ENCODE measurements at places on chromosomes 12 and 14.

- peak; percentile 73 for DNase-seq
Measured at GRCh38 chr12:95646781-95647190, 95.5 kb upstream of the USP44 start.

DNA sequence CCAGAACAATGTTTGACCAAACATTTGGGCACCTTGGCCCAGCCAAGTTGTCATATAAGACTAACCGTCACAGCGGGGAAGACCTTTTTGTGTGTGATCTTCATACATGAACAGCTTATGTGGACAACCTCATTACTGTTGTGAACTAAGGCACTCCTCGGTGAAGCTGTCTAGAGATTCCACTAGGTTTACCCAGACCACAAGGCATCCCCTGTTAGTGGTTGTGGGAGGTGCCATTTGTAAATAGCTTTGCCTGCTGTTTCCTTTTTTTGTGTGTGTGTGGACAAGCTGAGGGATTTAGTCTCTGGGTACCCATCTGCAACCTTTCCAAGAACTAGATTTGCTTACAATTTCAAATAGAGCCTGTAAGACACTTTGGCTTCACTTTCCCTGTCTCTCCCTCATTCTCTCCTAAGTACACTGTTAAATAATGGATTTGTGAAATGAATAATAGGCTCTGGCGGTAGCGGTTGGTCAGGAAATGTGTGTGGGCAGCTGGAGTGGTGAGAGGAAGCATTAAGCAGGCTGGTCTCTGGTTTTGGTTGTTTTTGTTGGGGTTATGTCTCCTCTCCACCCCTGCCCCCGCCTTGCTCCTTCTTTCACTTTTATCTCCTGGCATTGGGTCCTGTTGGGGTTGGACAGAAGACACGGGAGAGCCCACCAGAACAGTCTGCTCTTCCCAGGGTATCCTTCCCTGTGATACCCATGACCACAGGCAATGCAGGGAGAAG, 727.6 kb downstream of the VRK1 start:
- DNase-seq, result no peak

GRCh38 chr12:49671031-49671765, 36.0 kb downstream of the FMNL3 start:
- DNase-seq, result no peak

DNA sequence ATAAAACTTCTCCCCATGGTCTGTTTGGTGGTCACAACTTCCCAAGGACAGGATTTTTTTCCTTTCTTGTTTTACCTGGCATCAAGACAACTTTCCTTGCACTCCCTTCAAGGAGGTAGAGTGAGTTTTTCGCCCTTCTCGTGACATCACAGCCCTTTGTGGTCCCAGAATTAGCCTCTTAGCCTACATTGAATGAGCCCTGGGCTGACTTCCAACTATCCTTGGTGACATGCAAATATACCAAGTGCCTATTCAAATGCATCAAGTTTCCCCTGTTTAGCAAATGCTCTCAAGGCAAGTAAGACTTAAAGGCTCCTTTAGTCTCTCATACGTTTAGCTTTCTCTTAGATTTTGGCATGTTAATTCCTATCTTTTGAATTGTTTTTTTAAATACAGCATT, 36.6 kb downstream of the TC2N start:
- DNase-seq, result no peak

- peak; percentile 78 for DNase-seq
Measured at GRCh38 chr12:88237954-88238353, 95.8 kb downstream of the TMTC3 start.

DNA sequence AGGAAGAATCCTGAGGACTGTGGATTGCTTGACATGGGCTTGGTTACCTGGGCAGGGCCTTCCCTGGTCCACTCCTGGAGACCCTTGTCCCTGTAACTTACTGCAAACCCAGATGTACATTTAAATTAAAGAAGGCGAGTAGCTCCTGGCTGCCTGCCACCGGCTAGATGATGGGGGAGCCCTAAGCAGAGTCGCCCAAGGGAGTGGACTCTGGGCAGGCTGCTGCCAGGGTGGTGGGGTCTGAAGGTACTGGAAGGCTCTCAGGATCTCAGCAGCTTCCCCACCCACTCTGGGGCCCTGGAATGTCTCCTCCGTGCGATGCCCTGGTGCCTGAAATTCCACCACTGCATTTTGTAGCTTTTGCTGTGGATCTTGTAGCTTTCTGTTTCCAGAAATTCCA, 74.7 kb downstream of the FBXL14 start:
- no peak for DNase-seq

DNA sequence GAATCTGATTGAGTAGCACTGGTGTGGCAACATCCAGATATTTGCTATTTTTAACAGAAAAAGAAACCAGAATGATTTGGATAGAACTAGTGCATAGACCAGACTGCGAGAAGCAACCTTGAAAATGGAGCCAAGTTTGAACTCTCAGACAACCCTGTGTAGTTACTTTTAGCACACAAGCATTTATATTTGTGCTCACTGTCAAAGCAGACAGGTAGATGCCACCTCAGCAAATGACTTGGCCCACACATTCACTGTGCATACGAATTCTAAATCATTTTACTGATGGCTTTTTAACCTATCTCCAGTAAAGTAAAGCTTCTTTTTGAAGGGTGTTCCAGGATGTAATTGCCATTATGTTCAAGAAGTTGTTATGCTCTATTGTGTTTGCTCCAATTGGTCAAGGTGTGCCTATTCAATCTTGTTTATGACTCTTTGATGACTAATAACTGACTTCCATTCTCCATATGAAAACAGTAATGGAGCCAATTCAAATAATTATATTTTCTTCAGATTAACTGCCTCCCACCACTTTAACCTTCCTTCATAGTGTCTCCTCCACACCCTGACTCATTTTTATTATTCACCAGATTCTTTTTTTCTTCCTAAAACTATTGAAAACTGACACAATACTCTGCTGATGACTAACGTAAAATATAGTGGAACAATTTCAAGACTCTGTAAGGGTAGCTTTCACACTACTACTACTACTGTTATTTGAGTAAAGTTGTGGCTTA, 138.5 kb downstream of the CCER1 start:
- DNase-seq, result peak; percentile 33

DNA sequence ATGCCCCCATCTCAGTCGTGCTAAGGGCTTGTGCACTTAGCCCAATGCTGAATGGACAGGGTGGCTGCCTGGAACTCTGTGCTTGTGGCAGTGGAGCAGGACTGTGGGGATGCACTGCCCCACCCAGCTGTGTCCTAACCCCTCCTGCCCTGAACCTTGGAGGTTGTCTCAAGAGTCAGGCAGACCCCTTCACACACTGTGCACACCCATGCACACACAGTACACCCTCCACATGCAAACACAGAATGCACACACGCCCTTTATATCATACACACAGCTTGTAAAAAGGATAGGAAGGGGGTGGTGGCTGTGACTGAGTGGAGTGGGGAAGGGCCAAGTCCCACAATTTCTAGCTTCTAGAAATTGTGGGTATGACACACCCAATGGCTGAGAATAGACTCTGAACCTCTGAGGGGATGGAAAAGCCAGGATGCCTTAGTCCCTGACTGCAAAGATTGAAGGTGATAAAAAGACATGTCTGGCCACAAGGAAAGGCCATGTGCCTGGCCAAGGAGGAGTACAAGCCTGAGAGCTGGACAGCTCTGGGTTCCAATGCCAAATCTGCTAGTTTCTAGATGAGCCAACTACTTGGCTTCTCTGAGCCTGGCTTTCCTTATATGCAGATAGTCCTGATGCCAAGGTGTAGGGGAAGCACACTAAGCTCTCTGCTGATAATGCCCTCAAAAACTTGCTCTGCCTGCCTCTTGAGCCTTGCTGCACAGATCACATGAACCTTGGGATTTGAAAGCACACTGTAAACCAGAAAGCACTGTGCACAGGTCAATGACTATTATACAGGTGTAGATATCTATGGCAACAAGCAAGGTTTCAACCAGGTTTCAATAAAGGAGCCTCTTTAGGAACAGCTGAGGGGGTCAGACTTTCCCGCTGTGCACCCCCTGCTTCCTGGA, 8.4 kb downstream of the KRT8 start:
- no peak for DNase-seq

DNA sequence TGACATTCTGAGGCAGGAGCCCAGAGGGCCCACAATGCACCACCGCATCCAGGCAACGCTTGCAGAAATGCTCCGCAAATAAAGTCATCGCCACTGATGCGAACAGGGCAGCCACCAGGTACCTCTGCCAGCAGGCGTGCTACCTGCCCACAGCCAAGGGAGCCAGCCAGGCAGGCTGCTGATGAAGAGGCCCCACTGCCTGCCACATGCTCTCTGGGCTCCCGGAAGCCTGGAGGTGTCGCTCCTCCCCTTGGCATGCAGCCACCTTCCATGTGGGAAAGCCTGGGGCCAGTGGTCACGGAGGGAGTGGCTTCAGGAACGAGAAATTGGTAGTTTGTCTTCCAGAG, 14.7 kb downstream of the GPR132 start:
- peak; percentile 68 for DNase-seq

GRCh38 chr14:32038876-32039275, 38.2 kb upstream of the ARHGAP5 start:
- DNase-seq, result peak; percentile 84

GRCh38 chr12:55935738-55936151, 4.8 kb downstream of the DGKA start:
- DNase-seq, result no peak

- no peak for DNase-seq
Measured at GRCh38 chr12:84043355-84043754, 869.2 kb downstream of the SLC6A15 start.

DNA sequence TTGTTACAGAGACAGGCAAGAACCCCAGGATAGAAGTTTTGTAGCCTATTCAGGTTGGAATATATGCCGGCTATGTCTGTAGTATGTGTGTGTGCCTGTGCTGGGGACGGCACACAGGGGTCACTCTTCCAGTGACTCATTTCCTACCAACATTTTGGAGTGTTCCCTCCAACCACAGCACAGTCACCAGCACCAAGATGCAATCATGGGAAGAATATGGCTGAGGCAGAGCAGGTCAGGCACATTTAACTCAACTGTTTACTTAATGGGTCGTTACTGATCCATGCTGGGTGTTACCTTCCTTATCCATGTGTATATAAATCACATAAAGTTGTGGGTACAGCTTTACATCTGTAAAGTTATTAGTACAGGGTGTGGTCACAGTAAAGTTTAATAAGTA, 178.3 kb downstream of the PRKD1 start:
- DNase-seq, result peak; percentile 86

DNA sequence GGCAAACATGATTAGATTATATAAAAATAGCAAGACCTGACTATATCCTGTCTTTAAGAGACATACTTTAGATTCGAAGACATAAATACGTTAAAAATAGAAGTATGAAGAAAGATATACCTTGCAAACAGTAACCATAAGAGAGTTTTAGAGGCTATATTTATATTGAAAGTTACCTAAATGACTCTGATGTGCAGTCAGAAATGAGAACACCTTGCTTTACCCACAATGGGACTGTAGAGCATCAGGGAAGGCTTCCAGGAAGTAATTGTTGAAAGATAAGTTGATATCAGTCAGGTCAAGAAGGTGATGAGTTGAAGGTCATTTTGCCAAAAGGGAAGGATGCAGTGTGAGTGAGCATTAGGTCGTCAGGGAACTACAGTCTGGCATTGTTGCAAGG, 110.2 kb downstream of the NEDD1 start:
- DNase-seq, result no peak

DNA sequence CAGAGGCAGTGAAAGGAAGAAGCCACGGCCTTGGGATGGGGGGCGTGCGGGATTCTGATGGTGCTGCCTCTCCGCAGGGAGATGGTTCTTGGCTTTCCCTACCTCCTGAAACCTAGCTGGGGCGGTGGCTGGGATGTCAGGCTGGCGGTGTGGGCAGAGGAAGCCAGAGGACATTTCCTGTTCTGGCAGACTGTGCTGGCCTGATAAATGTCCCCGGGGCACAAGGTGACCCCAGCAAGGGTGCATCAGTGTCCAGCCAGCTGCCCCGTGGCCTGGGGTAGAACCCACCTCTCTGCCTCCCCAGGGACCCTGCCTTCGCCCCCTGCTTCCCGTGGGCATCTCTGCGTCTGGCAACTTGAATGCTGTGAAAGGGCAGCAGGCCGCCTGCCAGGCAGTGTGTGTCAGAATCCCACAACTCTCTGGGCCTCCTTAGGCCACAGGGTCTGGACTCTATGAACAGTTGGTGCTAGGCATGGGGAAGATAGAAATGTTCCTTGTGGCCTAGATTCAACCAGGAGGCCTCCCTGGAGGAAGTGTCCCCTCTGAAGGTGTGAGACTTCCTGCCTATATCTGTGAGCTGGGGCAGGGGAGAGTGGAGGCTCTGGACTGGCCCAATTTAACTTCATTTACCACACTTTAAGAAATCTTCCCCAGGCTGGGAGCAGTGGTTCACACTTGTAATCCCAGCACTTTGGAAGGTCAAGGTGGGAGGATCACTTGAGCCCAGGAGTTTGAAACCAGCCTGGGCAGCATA, 4.9 kb downstream of the SH2B3 start:
- peak; percentile 78 for DNase-seq

GRCh38 chr12:3741882-3742672, 10.8 kb downstream of the CRACR2A start:
- no peak for DNase-seq

DNA sequence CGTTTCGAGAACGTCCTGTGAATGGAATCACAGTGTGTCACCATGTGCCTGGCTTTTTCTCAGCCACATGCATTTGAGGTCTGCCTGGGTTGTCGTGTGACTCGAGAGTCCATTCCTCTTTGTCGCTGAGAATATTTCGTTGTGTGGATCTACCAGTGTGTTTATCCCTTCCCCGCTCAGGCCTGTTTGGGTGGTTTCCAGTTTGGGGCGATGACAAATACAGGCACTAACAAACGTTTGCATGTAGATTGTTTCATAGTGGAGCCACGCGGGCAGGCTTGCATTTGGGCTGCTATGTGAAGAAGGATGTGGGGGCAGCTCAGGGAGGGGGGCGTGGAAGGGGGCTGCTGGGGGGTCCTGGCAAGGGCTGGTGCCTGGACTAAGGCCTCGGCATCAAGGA, 14.1 kb downstream of the RIN3 start:
- peak; percentile 15 for DNase-seq

GRCh38 chr12:103160622-103161021, 203.1 kb downstream of the ASCL1 start:
- DNase-seq, result no peak

- DNase-seq, result peak; percentile 30
Measured at GRCh38 chr12:127717278-127717677, 549.7 kb upstream of the TMEM132C start.

GRCh38 chr12:83659321-83659720, 972.6 kb downstream of the TMTC2 start:
- no peak for DNase-seq

- no peak for DNase-seq
Measured at GRCh38 chr12:59365133-59365532, 230.7 kb upstream of the SLC16A7 start.

- no peak for DNase-seq
Measured at GRCh38 chr14:69672356-69672755, 61.0 kb downstream of the SUSD6 start.

GRCh38 chr14:63228217-63228616, 24.0 kb downstream of the RHOJ start:
- DNase-seq, result no peak

GRCh38 chr12:48414021-48414420, 58.3 kb upstream of the ANP32D start:
- no peak for DNase-seq

DNA sequence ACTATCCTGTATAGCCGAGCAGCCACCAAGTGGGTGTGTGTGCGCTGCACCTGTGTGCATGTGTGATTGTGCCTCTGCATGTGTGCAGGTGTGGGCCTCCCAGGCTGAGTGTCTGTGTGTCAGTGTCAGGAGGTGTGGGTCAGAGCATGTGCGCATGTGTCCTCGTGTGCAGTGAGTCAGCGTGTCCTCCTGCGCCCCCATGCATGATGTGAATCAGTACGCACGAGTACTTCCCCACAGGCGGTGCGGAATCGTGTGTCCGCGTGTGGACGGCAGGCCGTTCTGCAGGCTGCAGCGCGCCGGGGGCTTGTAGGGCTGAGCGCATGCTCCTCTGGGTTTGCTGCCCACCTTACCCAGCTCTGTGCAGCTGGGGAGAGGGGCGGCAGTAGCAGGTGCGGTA, 34.2 kb downstream of the DTX1 start:
- DNase-seq, result peak; percentile 32
